Activated naive CD4-positive, alpha-beta T cell treated with anti-CD3 and anti-CD28 coated beads, Interleukin-2, amount 50 U/mL, for 72 hours (primary cell): ENCODE measurements at places on chromosomes 4 and X.

DNA sequence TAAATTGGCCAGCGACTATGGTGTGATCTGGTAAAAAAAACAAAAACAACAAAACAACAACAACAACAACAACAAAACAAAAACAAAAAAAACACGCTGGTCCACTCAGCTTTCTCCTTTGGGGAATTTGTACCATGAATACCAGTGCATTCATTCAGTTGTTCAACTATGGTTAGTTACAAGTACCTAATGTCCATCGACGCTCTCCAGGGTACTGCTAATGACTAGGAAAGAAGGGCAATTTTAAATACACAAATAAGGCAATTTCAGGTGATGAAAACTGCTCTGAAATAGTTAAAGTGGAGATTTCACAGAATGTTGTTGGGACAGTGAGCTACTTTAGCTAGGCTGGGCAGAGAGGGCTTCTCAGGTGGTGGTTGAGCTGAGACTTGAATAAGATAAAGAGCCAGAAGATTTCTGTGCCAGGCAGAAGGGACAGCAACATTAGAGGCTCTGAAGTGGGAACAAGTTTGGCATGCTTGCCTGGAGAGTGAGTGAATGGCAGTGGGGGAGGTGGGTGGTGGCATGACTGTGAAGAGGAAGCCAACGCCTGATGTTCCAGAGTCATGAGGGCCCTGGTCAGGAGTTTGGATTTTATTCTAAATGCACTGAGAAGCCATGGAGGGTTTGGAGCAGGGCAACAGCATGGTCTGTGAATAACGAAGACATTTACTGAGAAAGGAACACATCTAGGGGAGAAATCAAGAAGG, 45.9 kb upstream of the PGRMC2 start:
- no peak for DNase-seq

DNA sequence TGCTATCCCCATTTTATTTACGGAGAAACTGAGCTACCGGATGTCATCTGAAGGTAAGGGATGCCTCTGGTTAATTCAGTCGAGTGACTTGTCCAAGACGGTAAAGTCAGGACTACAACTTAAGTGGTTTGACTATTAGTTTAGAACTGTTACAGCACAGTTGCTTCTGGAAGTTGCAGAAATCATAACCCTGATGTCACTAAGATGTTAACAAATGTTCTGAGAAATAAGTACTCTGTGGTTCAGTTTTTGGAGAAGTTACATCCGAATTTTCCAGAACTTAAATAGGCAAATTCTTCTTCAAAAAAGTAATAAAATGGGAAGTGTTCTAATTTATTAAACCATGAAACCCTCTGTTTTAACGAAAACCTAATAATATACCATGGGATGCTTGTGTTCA, 3.1 kb downstream of the PPA2 start:
- no peak for DNase-seq

DNA sequence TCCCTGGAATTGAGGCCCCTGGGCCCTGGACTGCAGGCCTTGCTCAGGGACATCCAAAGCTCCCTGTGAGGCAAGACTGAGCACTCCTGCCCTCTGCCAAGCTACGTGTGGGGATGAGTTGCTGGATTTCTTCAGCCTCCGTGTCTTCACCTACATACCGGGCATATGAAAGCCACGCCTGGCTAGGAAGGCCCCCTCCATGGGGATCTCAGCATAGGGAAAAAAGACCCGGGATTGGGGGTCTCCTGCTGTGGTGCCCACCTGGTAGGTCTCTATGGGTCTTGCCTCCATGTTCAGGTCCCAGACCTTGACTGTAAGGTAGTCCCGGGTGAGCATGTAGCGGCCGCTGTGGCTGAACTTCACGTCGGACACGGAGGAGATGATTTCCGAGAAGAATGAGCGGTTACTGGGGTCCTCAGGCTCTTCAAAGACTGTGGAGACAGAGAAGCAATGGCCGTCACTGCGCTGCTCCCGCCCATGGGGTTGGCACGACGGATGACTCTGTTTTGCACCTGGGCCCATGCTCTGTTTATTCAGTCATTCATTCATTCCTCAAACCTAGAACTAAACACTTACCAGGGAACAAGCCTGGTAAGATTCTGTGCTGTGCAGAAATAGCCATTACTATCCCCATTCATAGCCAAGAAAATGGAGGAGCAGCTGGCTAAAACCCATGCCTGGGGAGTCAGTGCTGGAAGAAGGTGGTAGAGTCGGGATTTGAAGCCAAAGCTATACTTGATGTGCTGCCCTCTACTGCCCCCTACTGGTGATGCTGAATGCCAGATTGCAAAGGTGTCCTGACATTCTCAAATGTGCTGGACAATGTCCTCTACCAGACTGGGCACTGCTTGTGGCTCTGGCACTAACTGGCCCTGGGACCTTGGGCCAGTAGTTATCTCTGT, 63.9 kb downstream of the WFS1 start:
- peak; percentile 34 for DNase-seq

- DNase-seq, result no peak
These were observed 130.6 kb upstream of the STX18 start for GRCh38 chr4:4672402-4672801.

DNA sequence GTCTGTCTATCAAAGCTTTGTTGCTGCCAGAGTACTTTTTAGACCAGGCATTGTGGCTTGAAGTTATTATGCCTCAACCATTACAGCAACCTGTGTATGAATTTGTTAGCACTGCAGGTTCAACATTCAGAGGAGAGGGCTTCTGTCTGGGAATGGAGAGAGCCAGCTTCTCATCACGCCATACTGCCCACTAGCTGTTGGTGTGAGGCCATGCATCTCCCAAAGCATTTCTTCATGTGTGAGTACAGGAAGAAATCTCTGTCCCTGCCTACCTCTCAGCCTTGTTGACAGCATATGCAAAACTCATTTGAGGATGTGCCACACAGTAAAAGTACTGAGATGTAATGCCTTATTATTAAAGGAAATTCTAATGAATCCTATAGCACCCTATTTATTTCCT, 76.9 kb upstream of the PPARGC1A start:
- no peak for DNase-seq

DNA sequence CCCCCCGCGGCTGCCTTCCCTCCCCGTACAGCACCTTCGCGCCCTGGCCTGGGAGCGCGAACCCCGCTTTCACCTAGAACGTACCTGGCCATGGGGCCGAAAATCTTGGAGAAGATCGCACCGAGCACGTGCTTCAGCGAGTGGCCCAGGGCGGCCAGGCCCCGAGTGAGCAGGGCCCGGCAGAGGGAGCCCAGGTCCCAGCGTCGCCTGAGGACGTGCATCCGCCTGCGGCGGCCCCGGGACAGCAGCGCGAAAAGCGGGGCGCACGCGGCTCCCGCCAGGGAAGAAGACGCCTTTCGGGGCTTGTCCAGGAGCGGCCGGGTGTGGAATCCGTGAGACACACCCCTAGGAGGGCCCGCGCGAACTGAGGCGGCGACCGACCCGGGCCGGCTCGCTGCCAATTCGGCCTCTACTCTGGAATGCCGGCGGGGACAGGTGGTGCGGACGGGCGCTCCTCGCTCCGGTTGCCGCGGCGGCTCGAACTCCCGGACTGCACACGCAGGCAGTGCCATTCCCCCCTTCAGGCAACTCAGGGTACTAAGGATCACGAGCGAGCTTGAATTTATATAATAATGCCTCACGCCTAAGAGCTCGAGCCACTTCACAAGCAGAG, at the start of gene HS6ST2:
Gene HS6ST2 (minus strand): TSS at position 539 of the 613 bp plus-strand sequence.
- no peak for DNase-seq

DNA sequence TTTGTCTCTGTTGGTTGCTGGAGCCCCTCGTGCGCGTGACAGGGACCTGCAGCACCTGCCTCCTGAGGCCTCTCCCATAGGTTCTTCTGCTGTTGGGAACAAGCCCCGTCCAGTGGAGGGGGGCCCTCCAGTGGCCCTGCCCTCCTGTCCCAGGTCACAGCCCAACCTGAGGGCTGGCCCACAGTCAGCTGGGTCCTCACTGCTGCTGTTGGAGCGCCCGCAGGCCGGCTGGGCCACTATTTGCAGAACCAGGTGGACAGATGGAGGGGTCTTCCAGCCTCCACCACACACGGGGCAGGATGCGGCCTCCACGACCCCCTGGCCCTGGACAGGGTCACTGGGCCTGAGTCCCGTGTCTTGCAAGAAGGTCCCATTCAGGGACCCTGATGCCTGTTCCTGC, 51.4 kb upstream of the PSAPL1 start:
- DNase-seq, result no peak

GRCh38 chr4:147735413-147736301, 3.8 kb downstream of the ARHGAP10 start:
- no peak for DNase-seq

DNA sequence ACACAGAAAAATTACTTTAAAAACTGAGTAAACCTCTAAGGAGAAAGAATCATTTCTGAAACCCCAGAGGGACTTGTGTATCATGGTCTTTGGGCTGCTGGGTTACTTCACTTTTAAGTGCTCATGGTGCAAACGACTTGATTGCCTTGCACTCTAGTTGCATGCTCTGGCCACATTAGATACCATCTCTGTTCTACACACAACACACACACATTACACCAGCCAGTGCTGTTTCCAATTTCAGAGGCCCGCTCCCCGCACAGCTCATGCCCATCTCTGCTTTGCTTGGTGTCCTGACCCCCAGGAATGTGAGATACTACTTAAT, 2.1 kb downstream of the PPP3CA start:
- DNase-seq, result no peak

DNA sequence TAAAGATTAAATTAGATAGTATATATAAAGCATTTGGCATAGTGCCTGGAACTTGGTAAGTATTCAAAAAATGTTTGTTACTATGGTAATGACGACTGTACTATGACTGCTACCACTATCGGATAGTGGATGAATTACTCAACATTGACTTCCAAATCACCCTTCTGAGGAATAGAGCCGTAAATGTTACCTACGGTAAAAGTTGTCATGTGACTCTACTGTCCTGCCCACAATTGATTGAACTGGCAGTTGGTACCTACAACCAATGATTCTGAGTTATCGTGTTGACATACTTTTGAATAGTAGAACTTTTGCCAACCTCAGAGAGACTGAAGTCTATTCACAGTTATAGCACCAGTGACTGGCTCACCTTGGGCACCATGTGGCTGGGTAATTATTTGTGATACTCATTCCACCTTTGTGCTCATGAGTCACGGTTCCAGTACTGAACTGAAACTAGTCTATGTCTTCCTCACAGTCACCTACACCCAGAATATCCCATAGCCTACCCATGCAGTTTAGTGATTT, 185.5 kb upstream of the PITX2 start:
- no peak for DNase-seq

DNA sequence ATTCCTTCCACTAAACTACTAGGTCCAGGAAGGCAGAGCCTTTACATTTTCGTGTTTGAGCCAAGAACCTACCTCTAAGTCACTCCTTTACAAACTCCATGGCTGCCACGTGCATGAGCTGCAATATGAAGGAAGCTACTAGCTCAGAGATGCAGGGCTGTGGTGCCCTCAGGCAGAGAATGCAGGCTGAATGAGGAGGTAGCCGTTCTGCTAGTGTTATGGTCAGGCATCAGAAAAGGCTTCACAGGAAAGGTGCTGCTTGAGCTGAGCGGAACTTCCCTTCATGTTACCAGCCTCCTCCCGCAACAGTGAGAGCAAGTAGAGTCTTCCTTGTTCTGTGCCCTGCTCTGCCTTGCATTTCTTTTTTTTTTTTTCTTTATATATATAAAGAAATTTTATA, 148.3 kb upstream of the PACRGL start:
- no peak for DNase-seq

DNA sequence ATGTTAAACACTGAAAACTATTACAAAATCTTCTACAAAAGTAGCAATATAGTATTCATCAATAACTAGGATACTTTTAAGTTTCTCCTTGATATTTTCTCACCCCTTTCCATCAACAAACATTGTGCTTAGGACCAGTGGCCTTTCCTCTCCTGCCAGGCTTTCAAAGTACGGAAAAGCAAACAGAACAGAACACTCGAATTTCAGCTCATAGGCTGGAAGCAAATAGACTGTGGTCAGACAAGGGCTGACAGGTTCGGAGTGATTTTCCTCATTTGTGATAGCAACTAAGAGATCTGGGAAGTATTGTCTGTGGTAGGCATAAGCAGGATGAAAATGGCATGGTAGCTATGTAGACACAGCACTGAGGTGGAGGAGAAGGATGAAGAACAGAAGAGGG, 68.6 kb upstream of the SORBS2 start:
- no peak for DNase-seq

GRCh38 chr4:117700111-117700892, 334.0 kb upstream of the NDST3 start:
- DNase-seq, result no peak

GRCh38 chr4:106775636-106776035, 260.5 kb downstream of the DKK2 start:
- no peak for DNase-seq

GRCh38 chrX:46251755-46252154, 293.5 kb downstream of the ZNF674 start:
- no peak for DNase-seq

DNA sequence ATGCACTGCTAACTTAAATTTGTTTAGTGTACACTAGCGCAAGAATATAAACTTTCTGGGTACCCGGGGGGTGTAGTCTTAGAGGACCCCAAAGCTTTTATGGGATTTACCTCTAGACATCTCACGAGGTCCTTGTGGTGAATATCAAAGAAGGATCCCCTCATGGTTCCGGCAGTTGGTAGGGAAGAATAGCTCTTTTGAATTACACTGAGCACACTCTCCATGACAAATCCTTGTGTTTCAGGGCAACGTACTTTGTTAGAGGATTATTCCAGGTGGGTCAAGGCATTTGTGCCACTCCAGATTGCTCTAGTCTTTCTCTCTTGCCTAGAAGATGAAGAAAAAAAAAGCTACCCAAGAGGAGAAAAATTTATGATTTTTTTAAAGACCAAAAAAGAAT, 387.6 kb downstream of the PDHA2 start:
- no peak for DNase-seq

DNA sequence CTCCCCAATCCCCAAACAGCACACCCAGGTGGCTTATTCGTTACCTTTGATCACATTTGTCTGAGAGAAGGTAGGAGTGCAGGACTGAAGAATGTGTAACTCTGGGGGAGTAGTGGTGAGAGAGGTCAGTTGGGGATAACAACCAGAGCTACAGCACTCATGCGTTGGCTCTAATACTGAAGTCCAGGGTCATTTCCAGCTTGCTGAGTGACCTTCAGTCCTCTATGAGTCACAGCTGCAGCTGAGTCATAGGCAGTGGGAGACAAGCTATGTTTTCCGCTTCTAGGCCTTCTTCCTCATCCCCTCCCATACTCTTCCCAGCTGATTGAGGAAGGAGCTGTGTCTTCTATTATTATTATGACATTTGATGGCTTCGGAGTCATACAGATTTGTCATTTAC, 31.6 kb upstream of the CT47C1 start:
- no peak for DNase-seq

GRCh38 chr4:41476310-41476885, 61.6 kb upstream of the LIMCH1 start:
- DNase-seq, result no peak

DNA sequence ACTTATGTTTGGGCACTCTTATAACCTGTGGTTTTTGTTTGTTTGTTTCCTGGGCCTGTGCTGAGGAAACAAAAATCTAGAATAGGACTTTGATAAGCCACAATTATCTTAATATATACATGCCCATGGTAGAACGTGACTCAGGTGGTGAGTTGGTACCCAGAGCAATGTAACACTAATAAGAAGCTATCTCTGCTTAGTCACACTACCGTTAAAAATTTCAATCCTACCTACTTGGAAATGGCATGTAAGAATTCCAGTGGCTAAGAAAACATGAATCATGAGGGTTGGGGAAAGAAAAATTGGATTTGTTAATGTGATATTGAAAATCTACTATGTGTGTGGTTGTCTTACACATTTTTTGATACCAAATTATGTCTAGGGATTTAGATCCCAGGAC, 30.5 kb upstream of the ADGRG2 start:
- DNase-seq, result no peak
